ENCODE measurements at places on chromosomes 7 and 10. TPM values are rescaled to one million over a fixed set of nuclear protein-coding genes. Genes with fewer than 3 reads are reported as not detected.

GRCh38 chr7:152011860-152012259 lies 13.6 kb upstream of the GALNT11 start:
- DNase-seq: no peak

- DNase-seq: no peak
These were observed 5.5 kb downstream of the DNTT start for GRCh38 chr10:96309628-96310320.

- DNase-seq: no peak
These were observed 200.5 kb downstream of the TCERG1L start for GRCh38 chr10:131111007-131111406.

DNA sequence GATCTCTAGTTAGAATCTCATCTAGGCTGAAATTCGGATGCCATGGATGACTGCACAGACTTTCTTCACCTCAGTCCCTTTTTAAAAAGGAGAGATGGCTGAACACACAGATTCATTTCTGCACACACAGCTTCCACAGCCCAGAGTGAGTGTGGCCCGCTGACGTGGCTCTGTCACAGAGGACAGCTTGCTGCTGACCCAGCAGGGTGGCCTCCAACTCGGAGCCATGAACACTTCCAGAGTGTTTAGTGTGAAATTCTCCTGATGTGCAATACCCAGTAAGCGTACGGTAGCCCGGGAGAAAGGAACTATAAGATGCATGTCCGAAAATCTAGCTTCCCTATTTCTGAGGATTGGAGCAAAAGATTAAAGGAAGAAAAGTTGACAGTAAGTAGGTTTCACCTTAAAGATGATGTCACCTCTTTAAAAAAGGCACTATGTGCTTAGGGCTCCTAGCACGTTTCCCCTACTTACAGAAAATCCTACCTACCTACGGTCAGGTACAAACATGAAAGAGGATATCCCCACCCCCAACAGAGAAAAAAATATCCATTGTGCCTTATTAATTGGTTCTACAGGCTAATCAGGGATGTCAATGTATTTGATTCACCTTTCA lies 162.2 kb downstream of the RAPGEF5 start:
- no peak for DNase-seq

GRCh38 chr7:149860821-149861727 lies 12.7 kb upstream of the ATP6V0E2 start:
- DNase-seq: no peak

DNA sequence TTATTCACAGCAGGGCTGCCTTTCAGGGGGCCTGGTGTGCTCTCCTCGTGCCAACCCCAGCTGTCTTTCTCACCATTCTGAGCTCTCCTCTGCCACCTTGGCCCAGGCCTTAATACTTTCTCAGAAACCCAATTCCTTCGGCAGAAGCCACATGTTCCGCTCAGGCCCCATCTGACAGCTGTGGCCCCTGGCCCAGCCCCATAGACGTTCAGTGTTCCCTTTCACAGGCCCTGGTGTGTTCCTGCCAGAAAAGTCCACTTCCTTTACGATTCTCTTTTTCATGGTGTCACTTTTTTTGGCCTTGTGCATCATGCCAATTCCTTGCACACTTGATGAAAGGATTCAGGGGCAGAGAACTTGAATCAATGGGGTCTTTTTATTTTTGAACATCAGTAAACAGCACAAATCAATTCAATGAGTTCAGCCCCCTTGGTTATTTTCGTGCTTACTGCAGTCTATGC lies 15.9 kb upstream of the GPNMB start:
- DNase-seq: no peak

GRCh38 chr10:70753841-70754621 lies 31.1 kb downstream of the TBATA start:
- no peak for DNase-seq

GRCh38 chr10:17144757-17145156 lies 15.1 kb upstream of the CUBN start:
- DNase-seq: no peak

DNA sequence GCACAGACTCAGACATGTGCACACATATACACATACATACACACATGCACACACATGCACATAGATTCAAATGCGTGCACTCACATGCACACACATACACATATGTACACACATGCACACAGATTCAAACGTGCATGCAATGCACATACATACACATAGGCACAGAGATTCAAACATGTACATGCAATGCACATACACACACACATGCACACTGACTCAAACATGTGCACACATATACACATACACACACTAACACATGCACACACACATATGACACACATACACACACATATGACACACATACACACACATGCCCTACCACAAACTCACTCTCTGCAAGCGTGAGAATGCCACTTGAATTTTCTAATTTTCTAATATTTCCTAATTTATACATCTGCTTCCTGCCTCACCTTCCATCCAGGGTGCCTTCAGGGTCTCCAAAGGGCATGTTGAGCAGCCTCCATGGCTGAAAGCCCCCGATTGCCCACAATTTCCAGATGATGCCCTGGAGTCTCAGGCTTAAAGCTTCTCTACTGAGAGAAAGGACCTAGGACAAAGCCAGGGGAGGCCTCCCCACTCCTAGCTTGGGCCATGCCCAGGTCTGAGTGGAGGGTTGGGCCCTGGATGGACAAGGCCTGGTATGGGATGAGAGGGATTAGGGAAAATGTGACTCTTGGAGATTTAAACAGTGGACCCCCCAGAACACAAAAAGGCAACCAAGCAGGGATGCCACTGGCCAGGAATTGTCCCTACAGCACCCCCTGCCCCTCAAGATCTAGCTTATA lies 487.1 kb downstream of the TCERG1L start:
- DNase-seq: no peak

DNA sequence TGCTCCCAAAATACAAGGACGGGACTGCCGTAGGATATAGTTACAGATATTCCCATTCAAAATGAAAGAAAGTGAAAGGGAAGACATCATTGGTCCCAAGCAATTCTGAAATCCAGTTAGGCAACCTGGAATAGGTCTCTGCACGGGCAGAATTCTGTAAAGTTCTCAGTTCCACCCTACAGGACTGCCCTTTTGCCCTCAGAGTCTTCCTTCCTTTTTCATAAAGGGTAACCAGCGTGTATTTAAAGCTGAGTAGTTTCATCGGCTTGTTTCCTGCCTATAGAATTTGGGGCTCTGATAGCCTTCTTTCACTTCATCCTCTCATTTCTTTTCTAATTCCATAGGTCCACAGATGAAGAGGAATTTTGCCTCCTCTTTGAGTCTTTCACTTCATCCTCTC lies 20.0 kb downstream of the COPG2 start:
- DNase-seq: no peak

Gene FGL2
- 34.6 TPM for polyA plus RNA-seq

Gene PNLIPRP3
- not detected for polyA plus RNA-seq
